Glutamatergic neuron (in vitro differentiated cells): ENCODE measurements at places on chromosomes 7 and 10. TPM values are rescaled to one million over a fixed set of nuclear protein-coding genes. Genes with fewer than 3 reads are reported as not detected.

DNA sequence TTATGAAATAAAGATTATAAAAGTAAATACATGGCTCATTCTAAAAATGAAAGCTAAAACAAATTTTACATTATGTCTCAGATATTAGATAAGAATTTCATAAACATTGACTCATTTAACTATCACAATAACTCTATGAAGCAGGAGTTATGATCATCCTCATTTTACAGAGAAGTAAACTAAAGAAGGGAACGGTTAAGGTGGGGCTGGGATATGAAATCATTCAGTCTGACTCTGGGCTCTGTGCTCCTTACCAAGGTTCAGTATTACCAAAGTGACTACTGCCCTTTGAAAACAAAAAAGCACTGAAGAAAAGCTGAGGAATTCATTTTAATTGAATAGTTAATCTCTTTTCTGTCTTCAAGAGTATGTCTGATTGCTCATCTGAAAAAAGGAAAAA lies 22.1 kb upstream of the CUBN start:
- no peak overlapping the region for H3K27ac ChIP-seq
- H3K4me1 ChIP-seq = no peaks in the 10 kb centered on the region
- H3K4me3 ChIP-seq = no peak overlapping the region
- H3K36me3 ChIP-seq = no peaks in the 10 kb centered on the region
- no peaks in the 10 kb centered on the region for H3K27me3 ChIP-seq
- DNase-seq = no peak

DNA sequence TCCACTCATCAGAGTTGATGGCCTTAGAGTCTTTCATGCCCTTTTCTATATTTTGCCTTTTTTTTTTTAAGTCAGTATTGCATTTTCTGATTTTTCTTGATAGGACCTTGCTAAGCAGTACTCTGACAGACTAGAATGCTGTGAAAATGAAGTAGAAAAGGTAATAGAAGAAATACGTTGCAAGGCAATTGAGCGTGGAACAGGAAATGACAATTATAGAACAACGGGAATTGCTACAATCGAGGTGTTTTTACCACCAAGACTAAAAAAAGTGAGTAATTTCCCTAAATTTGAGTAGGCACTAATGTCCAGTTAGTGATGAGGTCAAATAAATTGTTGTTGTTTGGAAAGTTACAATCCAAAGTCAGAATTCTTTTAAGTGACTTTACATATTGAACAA lies 7.4 kb downstream of the NUB1 start:
- H3K27ac ChIP-seq = no peak overlapping the region
- H3K27me3 ChIP-seq = peaks cover 3% of the 10 kb centered on the region
- H3K36me3 ChIP-seq = no peaks in the 10 kb centered on the region
- H3K4me1 ChIP-seq = peaks cover 17% of the 10 kb centered on the region
- H3K4me3 ChIP-seq = no peak overlapping the region
- DNase-seq = no peak

- no peaks in the 10 kb centered on the region for H3K27me3 ChIP-seq
- H3K27ac ChIP-seq = no peak overlapping the region
- no peak for DNase-seq
- no peak overlapping the region for H3K4me3 ChIP-seq
- H3K36me3 ChIP-seq = no peaks in the 10 kb centered on the region
Observed at GRCh38 chr10:10919976-10920375, 97.7 kb upstream of the CELF2 start.

GRCh38 chr10:24929904-24930303 lies 22.5 kb downstream of the PRTFDC1 start:
- H3K4me3 ChIP-seq = no peak overlapping the region
- no peaks in the 10 kb centered on the region for H3K27me3 ChIP-seq
- no peaks in the 10 kb centered on the region for H3K36me3 ChIP-seq
- no peak for DNase-seq

DNA sequence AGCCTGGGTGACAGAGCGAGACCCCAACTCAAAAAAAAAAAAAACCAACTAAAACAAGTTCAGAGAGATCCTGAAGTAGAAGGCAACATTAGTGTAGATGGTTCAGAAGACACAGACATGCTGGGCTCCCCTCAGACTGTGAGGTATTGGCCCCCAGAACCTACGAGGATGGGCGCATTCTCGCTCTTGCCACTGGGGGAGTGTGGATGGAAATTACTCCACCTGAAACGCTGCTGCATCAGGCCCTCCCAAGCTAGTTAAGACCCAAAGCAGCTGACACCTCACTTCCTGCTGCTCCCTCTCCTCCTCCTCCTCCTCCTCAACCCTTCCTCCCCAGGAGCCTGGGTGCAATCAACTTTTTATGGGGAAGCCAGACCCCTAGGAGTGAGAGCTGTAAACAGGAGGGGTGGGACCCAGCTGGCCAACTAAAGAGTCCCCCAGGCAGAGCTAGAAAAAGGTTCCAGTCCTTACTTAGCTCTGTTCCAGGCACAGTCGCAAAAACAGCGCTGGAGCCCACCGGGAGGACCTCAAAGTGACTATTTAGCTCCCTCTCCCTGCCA lies 7.4 kb downstream of the SH3PXD2A start:
- peaks cover 24% of the 10 kb centered on the region for H3K4me1 ChIP-seq
- no peak overlapping the region for H3K27ac ChIP-seq
- no peaks in the 10 kb centered on the region for H3K36me3 ChIP-seq
- no peak for DNase-seq
- no peak overlapping the region for H3K4me3 ChIP-seq

DNA sequence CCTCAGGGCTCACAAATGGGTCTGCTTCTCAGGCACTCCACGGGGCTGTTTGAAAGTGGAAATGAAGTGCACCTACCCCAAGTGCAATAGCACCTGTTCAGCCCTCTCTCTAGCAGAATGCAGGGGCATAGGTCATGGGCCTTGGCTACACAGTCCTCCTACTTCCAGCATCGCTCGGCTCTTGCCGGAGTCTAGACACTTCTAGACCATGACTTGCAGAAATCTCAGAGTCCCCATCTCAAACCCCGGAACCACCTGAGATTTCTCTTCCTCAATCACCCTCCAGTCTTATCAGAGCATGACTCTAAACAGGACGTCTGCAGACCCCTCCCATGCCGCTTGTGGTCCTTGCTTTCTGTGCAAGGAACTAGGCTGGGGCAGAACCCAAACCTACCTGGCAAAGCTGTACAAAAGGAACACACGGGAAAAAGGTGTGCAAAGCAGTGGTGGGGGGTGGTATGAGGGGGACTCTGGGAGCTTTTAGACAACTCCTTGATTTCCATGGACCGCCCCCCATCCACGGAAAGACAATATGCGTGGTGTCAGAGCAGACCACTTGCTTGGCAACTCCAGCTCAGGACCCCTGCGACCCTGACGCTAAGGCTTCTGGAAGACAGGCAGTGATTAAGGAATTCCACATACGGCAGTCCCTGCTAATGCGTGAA lies 13.8 kb downstream of the TMEM273 start:
- H3K27ac ChIP-seq = peak overlapping the region; percentile 88
- H3K36me3 ChIP-seq = no peaks in the 10 kb centered on the region
- H3K4me3 ChIP-seq = peak overlapping the region; percentile 50

DNA sequence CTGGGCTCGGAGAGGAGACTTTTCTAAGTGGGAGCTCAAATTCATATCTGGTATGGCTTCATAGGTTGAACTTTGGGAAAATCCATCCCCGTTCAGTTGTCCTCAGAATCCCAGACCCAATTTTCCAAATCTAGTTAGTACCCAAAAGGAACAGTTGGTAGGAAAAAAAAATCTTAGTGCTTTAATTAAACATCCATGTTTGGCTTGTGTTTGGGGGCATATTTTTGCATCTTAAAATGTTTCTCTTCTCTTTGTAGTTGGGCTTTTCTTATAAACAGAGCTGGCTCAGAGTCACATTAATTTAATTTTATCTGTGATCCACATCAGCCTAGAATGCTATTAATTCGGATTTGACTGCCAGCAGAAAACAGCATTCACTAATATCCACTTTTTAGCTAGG lies 165.9 kb downstream of the BUB3 start:
- no peaks in the 10 kb centered on the region for H3K36me3 ChIP-seq
- H3K27ac ChIP-seq = no peak overlapping the region
- peaks cover 5% of the 10 kb centered on the region for H3K27me3 ChIP-seq
- DNase-seq = no peak
- H3K4me3 ChIP-seq = no peak overlapping the region

SYT15 gene
- 2.5 TPM for total RNA-seq

LIPF gene
- total RNA-seq = not detected

NANOS1 gene
- 34.0 TPM for total RNA-seq
